ENCODE measurements at places on chromosomes 12 and 14.

- DNase-seq, result no peak
These were observed 69.5 kb upstream of the DICER1 start for GRCh38 chr14:95226801-95227200.

GRCh38 chr12:56080556-56081138 is 682 bp downstream of the ERBB3 start:
- DNase-seq, result no peak

DNA sequence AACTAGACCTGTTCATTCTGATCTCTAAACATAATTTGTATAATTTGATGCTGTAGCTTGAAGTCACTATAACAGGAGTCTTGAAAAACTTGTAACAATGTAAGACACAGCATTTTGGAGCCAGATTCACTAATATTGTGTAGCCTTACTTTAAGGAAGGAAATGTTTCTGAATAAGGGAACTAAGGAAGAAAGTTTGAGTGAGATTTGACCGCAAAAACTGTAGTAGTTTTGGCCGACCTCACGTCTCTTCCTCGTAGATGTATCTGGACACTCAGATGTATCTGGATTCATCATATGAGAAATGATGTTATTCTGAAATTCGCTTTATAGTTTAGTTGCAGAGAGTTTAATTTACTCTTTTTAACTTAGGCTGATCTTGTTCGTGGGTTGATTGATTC is 13.9 kb upstream of the DNAH10 start:
- no peak for DNase-seq

DNA sequence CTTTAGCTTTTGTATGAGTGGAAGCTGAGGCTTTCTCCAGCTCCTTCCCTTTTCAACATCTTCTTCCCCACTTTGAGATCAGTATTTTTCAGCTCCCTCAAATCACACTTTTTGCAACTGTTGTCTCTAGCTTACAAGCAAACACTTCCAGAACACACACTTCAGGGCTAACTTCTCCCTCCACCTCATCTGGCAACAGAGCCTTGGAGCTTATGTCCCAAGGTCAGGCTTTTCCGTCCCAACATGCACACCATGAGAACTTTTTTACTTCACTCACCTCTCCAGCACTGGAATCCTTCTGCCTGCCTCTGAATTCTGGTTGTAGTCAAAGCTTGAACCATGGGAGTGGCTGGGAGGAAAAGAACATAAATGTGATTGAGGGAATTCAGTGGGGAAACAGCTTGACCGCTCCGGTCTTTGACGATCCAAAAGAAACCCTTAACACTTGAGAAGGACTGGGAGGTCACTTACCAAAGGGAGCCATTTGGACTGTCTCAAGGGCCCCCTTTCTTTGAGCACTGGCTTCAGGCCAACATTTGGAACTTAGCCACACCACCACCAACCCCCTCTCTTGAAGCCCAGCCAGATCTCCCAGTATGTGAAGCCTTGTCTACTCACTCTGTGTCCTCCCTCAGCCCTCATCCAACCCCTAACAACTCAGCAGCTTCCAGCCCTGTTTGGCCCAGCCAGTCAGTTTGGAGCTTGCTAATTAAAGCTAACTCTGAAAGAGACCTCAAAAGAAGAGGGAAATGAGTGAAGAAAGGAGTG is 3.9 kb upstream of the BLOC1S1 start:
- no peak for DNase-seq

GRCh38 chr14:104138098-104138717 is at the start of gene KIF26A:
Gene KIF26A, plus strand, starts transcription at chr14:104138587. Its CDS starts 136 bp downstream, at chr14:104138723.
- DNase-seq, result peak; percentile 43

DNA sequence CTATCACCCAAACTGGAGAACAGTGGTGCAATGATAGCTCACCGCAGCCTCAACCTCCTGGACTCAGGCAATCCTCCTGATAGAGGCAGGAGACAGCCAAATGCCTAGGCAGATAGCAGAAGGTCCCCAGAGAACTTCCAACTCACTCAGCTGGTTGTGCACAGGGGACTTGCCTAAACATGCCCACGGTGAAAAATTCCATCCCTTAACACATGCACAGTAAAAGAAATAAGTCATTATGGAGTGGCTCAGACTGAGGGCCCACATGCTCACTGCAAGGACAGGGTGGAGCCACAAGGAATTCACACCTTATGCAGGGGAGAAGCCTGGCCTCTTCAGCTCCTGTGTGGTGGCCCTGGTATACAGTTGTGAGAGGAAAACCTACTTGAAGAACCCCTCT is 525.8 kb upstream of the ATP2B1 start:
- no peak for DNase-seq

DNA sequence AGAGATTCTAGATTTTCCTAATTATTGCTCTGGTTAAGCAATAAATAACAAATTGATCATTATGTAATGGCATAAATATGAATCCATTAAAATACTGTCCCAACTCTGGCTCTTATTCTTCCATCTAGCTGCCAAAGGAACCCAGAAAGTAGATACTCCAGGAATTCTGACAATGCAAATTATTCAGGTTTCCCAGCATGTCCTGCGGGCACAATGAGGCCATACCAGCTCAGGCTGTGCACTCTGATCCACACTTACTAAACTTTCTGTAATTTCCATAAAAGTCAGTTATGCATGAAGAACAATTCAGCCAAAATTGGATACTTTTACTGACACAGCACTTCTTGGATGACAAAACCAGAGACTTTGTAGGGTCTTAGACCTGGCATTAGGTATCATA is 576.3 kb downstream of the KCNH5 start:
- DNase-seq, result no peak

DNA sequence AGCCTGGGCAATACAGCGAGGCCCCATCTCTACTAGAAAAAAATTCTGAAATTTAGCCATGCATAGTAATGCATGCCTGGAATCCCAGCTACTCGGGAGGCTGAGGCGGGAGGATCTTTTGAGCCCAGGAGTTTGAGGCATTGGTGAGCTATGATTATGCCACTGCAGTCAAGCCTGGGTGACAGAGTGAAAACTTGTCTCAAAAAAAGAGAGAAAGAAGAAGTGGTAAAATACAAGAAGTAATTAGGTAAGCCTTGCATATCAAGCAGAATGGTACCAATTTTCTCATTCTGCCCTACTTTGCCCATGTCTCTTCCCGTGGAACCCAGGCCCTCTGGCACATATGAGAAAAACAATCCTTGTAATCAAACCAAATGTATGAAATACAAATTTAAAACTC is 70.7 kb downstream of the SUSD6 start:
- DNase-seq, result no peak

DNA sequence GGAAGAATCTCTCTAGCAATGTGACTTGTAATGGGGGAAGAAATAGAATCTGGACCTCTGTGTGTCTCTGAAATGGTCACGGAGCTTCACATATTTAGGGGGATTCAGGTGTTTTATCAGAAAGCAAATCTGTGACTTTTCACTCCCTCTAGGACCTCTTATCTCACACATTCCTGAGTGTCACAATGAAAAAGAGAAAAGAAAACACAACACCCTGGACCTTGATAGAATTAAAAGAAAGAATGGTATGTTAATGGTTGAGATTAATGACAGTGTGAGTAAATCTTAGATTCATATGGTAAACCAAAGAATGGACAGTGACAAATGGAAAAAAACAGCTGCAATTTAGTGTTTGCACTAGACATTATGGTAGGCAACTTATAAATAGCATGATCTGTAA is 68.5 kb downstream of the PKP2 start:
- no peak for DNase-seq

- DNase-seq, result no peak
These were observed 92.0 kb downstream of the FBXL14 start for GRCh38 chr12:1502379-1502720.

- DNase-seq, result no peak
These were observed 115.6 kb downstream of the CALM1 start for GRCh38 chr14:90512329-90512991.
